ENCODE measurements at places on chromosomes 3 and 15. TPM values are rescaled to one million over a fixed set of nuclear protein-coding genes. Genes with fewer than 3 reads are reported as not detected.

GRCh38 chr3:172467170-172467824 is 19.0 kb upstream of the GHSR start:
- DNase-seq, result peak; percentile 87

DNA sequence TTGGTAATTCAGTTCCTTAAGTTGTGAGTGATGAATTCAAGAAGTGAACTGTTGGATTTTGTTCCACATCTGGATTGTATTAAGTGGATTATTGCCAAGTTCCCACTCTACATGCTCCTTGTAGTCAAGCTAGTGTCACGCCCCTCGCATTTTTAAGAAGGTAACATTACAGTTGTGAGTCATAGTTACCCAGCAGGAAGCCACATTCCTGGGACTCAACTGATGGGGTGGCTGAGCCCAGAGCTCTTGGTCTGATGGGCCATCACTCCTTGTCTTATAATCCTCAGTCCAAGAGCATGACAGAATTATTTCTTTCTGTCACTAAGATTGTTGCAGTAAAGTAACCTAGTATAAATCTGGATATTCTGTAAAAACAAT is 102.7 kb downstream of the PTPRG start:
- peak; percentile 99 for DNase-seq

The RNU6-1 gene
- not detected for total RNA-seq

GRCh38 chr15:33068511-33068990 is 126.0 kb downstream of the FMN1 start:
- peak; percentile 85 for DNase-seq

DNA sequence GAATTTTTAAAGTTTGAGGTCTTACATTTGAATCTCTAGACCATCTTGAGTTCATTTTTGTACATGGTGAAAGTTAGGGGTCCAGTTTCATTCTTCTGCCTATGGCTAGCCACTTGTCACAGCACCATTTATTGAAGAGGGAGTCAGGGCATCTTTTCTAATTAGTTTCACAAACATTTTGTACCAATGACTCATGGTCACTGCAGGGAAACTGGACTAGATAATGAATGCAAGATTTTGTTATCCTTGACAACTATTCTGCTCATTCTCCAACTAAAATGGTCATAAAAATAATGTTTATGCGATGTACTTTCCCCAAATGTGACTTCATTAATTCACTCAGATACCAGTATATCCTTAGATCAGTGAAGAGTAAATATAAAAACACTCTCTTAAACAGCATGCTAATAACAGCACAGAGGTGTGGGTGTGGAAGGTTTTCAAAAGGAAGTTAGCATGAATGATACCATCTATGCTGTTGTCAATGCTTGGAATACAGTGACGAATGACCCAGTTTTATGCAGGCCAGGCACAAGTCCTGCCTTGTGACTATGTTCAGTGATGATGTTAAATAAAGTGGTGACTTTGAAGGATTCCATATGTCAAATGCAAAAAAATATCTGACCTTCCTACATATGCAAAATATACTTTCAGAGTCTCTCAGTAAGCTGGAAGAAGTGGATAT is 314.9 kb upstream of the TMCO5A start:
- DNase-seq, result no peak

GRCh38 chr3:53498806-53499641 is 4.6 kb downstream of the CACNA1D start:
- DNase-seq, result no peak

The PARP3 gene
- 34.0 TPM for total RNA-seq

The ARPP19 gene
- 153 TPM for total RNA-seq

- DNase-seq, result no peak
Observed at GRCh38 chr3:149964291-149964690, 6.4 kb downstream of the PFN2 start.

GRCh38 chr3:135304378-135304777 is 509.3 kb downstream of the EPHB1 start:
- peak; percentile 4 for DNase-seq

DNA sequence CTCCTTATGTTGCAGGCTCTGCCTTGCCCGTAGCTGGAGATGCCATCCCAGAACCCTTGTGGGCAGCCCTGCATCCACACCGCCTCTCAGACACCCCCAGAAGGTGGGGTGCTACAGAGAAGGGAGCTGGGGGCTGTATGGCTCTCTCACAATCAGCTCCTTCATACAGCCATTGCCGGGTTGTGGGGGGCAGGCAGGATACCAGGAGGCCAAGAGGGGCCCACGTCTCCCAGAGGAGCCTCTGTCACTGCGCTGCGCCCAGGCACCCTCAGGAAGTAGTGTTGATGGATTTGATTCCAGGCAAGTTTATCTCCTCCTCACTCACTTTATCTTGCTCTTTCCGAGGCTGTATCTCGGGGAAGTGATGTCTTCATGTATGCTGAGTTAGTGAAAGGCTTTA is 171.6 kb downstream of the CHDH start:
- no peak for DNase-seq

DNA sequence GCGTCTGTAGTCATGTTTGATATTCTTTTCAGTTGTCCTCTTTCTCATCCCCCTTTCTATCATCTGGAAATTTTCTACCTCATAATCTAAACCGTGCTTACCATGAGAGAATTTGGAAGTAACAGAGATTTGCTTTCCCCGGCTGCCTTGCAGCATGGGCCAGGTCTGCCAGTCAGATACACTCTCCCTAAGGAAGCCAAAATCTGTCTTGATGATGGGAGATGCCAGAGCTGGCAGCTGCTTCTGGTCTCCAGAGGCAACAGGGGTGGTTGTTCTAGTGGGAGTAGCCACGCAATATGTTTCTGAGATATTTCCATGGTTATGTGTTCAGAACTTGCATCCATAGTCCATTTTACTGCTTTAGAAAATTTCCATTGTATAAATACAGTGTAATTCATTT is 218.9 kb upstream of the RORA start:
- DNase-seq, result no peak
